CD14-positive monocyte (primary cell): ENCODE measurements at places on chromosomes 3 and 15.

DNA sequence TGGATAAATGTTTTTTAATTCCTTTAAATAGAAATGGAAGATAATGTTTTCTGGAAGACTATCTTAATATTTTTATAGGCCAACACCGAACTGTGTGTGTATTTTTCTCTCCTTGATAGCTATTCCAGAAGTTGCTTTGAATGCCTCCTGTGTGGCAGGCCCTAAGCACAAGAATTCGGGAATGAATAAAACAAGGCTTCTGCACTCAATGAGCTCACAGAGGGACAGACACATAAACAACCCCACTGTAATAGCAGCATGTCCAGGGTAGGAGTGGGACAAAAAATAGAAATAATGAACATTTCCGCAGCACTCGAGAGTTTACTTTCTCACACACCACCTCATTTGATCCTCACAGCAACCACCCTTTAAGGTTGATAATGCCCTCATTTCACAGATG, 18.0 kb downstream of the SRGAP3 start:
- no peak for DNase-seq

GRCh38 chr3:52298149-52299098, 10.8 kb downstream of the GLYCTK start:
- no peak for DNase-seq

- no peak for DNase-seq
Measured at GRCh38 chr3:152283492-152284381, 15.0 kb downstream of the MBNL1 start.

GRCh38 chr3:156816091-156816793, 9.9 kb upstream of the LEKR1 start:
- peak; percentile 84 for DNase-seq

DNA sequence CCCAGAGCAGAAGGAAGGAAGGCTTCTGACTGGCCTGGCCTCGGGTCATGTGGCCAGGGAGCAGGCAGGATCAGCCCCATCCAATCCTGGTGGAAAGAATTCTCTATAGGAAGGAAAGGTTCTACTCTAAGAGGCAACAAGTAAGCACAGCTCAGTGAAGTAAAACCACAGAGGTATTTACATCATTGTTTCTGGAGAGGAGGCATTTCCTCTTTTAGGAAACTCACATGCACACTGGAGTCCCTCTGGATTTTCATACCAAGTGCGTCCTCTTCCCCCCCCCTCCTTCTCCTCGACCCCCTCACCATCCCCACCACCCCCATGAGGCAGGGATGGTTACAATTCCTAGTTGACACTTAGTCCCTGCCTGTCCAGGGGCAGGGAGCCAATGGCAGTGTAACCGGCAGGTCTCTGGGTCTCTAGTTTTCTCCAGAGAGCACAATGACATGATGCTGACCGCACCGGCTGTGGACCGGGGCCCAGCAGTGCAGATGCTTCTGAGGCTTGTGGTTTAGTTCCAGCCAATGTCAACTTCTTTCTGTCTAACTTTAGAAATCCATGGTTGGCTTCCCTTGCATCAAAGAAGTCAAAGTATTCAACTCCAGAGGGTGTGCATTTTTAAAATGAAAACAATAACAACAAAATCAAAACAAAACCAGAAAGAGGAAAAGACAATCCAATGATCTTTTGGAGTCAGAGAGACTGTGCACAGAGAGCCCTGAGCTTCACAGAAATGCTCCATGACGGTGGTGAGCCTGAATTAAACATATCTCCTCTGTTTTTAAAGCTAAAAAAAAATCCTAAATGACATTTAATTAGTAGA, 230.3 kb upstream of the TLE3 start:
- DNase-seq, result peak; percentile 61

GRCh38 chr3:142057331-142057725, 92.0 kb downstream of the TFDP2 start:
- DNase-seq, result no peak

DNA sequence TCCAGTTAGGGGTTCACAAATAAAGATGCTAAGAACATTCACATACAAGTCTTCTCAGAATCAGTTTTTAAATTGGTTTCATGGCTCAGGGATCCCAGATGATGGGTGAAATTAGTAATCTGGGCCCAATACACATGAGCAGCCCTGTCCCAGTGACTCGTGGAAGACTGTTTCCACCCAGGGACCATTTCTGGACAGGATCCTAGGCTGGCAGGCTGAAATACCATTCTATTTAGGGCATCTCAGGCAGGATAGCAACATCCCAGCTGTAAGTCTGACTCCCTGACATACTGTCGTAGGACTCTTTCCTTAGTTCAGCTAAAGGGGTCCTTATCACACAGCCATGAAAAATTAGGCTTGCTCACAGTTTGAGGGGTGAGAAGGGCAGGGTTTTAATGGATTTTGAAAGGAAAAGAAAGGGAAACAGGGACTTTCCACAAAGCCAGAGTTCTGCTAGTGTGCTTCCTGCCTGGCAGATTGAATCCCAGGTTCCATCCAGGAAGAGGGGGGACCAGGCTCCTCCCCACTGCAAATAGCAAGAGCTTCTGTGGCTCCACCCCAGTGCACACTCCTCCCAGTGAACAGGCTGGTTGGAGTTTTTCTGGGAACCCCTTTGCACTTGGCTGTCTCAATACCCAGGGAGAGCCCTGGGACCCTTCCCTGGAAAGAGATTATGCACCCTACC, 41.3 kb upstream of the LYZL4 start:
- no peak for DNase-seq

DNA sequence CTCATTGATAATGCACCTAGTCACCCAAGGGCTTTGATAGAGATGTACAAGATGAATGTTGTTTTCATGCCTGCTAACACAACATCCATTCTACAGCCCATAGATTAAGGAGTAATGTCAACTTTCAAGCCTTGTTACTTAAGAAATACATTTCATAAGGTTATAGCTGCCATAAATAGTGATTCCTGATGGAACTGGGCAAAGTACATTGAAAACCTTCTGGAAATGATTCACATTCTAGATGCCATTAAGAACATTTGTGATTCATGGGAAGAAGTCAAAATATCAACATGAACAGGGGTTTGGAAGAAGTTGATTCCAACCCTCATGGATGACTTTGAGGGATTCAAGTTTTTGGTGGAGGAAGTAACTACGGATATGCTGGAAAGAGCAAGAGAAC, 135.2 kb downstream of the TLE3 start:
- no peak for DNase-seq

DNA sequence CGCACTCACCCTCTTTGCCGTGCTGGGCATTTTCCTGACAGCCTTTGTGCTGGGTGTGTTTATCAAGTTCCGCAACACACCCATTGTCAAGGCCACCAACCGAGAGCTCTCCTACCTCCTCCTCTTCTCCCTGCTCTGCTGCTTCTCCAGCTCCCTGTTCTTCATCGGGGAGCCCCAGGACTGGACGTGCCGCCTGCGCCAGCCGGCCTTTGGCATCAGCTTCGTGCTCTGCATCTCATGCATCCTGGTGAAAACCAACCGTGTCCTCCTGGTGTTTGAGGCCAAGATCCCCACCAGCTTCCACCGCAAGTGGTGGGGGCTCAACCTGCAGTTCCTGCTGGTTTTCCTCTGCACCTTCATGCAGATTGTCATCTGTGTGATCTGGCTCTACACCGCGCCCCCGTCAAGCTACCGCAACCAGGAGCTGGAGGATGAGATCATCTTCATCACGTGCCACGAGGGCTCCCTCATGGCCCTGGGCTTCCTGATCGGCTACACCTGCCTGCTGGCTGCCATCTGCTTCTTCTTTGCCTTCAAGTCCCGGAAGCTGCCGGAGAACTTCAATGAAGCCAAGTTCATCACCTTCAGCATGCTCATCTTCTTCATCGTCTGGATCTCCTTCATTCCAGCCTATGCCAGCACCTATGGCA, 41.1 kb upstream of the CSTA start:
- DNase-seq, result no peak

DNA sequence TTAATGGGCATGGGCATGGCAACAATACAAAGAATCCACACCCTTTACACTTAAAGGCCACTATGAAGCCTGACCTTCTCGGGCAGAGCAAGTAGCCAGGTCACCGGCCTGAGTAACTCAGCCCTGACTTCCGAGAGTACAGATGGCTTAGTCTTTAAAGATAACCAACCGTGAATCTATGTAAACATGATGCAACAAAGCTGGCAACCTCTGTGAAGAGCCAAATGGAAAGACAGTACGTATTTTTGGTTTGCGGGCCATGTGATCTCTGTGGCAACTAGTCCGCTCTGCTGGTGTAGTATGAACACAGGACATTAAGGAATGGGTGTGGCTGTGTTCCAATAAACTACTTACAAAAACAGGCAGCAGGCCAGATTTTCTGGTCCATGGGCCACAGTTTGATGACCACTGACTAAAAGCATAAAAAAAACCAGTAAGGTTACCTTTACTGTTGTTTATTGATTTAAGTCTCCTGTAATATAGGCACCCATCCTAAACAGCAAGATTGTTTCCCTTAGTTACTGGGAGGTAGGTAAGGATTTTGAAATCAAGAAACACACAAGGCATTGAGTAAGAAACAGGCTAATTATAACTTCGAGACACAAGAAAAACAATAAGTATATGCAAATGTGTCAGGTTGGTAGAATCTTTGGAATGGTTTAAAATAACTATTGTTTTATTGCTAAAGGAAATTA, 14.5 kb downstream of the RIOX2 start:
- DNase-seq, result peak; percentile 73

- no peak for DNase-seq
Measured at GRCh38 chr15:97876281-97876675, 84.2 kb upstream of the ARRDC4 start.

- DNase-seq, result no peak
Measured at GRCh38 chr15:40255033-40255432, 16.2 kb downstream of the PAK6 start.

DNA sequence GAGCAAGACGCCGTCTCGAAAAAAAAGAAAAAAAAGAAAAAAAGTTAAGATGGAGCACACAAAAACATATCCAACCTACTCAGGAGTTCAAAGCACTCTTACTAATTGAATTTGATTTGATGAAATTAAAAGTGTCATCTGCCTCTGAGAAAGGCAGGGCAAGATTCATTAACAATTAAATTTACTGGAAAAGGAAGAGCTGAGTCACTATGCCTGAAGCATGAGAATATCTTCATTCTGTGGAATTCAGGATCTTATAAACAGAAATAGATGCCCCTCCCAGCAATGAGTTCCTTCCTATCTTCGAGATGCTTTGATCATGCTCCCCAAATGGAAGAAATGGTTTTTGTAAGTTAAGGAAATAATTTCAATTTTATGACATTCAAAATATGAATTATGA, 61.0 kb upstream of the ST3GAL6 start:
- no peak for DNase-seq

DNA sequence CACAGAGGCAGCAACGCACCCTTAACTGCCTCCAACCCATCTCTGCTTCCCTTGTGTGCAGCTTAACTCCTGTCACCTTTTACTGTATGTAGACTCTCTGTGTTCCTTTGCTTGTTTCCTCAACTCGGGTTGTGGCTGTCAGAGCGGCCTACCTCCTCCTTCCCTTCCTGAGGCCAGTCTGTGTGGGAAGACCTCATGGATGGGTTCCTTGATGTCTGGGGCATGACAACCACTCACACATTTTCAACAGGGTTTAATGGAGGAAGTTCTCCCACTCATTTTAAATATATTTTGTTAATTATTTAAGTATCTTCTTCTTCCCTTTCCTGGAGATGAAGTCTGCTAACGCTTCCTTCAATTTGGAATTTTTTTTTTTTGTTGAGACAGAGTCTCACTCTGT, 1.8 kb upstream of the CSPG5 start:
- DNase-seq, result no peak

- DNase-seq, result no peak
Measured at GRCh38 chr3:116198087-116198486, 247.2 kb downstream of the LSAMP start.

DNA sequence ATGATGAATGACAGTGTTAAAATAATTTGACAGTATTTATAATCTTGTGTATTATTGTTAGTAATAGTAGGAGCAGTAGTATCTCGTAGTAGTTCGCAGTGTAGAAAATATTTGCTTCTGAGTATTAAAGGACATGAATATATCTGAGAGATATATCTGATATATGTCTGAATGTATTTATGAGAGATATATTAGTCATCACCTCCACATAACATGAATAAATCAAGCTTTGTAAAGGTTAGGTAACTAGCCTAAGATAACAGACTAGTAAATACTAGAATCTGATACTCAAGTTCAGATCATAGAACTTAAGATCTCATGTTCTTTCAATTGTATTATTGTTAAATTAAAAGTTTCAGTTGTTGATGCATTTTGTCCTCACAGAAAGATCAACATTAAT, 130.5 kb downstream of the UBE2E2 start:
- no peak for DNase-seq

GRCh38 chr15:93517176-93517575, 428.2 kb upstream of the RGMA start:
- DNase-seq, result no peak

GRCh38 chr15:65833501-65834205, 35.6 kb upstream of the RAB11A start:
- DNase-seq, result no peak

- no peak for DNase-seq
Measured at GRCh38 chr3:157398598-157398997, 38.1 kb upstream of the PTX3 start.

- DNase-seq, result no peak
Measured at GRCh38 chr15:36361351-36361870, 218.0 kb upstream of the CDIN1 start.

DNA sequence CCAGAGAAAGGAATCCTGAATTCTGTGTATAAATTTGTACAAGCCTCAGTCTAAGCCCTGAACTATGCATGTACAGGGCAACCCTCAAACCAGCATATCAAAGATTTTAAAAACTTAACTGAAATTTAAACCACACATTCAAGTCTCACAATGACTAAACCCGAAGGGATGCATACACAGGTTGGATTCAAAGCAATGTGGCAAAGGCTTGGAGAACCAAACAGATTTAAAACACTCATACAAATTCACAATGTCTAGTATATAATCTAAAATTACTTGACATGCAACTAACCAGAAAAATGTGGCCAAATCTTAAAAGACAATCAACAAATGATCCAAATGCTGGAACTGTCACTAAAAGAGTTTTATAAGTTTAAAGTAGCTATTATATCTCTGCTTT, 36.4 kb downstream of the CEP152 start:
- DNase-seq, result no peak

GRCh38 chr3:190088890-190089289, 31.8 kb downstream of the P3H2 start:
- DNase-seq, result no peak

- no peak for DNase-seq
Measured at GRCh38 chr3:34683851-34684250, 885.4 kb downstream of the PDCD6IP start.
